Fibroblast of lung (primary cell): ENCODE measurements at places on chromosomes 5 and 9. TPM values are rescaled to one million over a fixed set of nuclear protein-coding genes. Genes with fewer than 3 reads are reported as not detected.

Gene NUTM2G
- total RNA-seq, result not detected in 2 replicates

Gene GLRA1
- not detected in 2 replicates for total RNA-seq

Gene KCNN2
- total RNA-seq, result 0.50 TPM in 1 of 2 replicates, not detected in the other

Gene RIC1
- 37.8 and 43.1 TPM in 2 replicates for total RNA-seq

Gene TAF1L
- total RNA-seq, result under 0.01 TPM in 2 replicates

Gene PDE6A
- under 0.01 TPM in 2 replicates for total RNA-seq

Gene EIF4E1B
- total RNA-seq, result not detected in 2 replicates

Gene SMIM33
- total RNA-seq, result not detected in 2 replicates
